ENCODE measurements at places on chromosomes 7 and 10. TPM values are rescaled to one million over a fixed set of nuclear protein-coding genes. Genes with fewer than 3 reads are reported as not detected.
A peak's percentile ranks its signal among the peaks of the same experiment; 100 is the strongest.

NKX6-2 gene
- 1.7 TPM for polyA plus RNA-seq

GRCh38 chr10:29304264-29304994, 15.6 kb downstream of the LYZL1 start:
- DNase-seq = peak; percentile 54

GRCh38 chr10:78458983-78459638, 425.4 kb downstream of the RPS24 start:
- peak; percentile 60 for DNase-seq

DNA sequence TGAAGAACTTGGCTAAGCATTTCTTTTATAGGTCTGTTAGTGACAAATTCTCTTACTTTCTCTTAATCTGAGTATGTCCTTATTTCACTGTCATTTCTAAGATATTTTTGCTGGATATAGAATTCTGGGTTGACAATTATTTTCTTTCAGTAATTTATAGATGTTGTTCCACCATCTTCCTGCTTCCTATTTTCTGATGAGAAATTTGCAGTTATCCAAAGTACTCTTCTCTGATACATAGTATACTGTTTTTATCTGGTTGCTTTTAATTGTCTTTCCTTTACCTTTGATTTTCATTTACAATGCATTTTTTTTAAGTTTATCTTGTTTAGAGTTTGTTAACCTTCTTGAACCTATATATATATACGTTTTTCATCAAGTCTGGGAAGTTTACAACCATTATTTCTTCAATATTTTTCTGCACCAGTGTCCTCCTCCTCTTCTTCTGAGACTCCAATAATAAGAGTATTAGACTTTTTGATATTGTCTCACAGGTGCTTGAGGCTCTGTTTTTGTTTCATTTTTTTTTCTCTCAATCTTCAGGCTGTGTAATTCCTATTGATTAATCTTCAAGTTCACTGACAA, 101.6 kb upstream of the INSIG1 start:
- no peak for DNase-seq

DNA sequence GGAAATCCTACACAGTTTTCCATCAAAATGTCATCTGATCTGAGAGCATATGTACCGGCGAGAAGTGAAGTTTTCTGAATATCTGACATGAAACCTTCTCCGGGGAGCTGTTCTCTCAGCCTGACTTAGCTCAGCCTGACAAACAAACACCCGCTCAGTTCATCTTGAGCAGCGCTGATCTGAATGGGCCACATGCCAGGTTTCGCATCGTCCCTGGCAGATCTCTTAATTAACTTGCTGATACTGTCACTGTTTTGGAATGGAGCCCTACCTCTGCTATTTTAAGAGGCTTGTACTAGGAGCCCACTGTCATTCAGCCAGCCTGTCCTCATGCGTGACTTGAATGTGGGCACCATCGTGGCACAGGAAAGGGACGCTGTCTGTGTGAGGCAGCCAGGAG, 109.2 kb downstream of the STRA8 start:
- no peak for DNase-seq

GRCh38 chr7:143384661-143385631, 3.8 kb downstream of the ZYX start:
- no peak for DNase-seq

- no peak for DNase-seq
Measured at GRCh38 chr7:112292162-112292561, 85.7 kb downstream of the ZNF277 start.

GRCh38 chr10:130079614-130080460, 30.8 kb downstream of the C10orf143 start:
- DNase-seq = no peak

DNA sequence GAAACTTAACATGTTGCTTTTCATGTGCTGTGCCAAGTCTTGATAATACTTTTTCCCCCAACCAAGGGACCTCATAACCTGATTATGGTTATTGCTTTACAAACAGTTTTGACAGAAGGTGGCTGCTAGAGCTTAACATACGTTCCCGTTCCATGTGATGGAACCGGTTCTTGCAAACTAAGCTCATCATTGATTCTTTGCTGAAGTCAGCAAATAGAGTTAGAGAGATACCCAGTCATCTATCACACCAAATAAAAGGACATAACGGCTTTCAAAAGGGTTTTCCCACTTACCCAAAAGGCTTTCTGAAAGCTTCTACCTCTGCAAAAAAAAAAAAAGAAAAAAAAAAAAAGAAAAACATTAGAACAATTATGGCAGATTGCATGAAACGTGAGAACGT, 230.3 kb upstream of the MDFIC start:
- DNase-seq = no peak

- no peak for DNase-seq
Measured at GRCh38 chr7:148274118-148274517, 316.4 kb upstream of the C7orf33 start.

GRCh38 chr7:96827701-96828100, 118.1 kb upstream of the SEM1 start:
- DNase-seq = no peak

Measured in large intestine (tissue), 12 donors.